ENCODE measurements at places on chromosomes 1 and 21. TPM values are rescaled to one million over a fixed set of nuclear protein-coding genes. Genes with fewer than 3 reads are reported as not detected.

The FAM110D gene
- 0.68 TPM for total RNA-seq

The LENEP gene
- total RNA-seq, result not detected

DNA sequence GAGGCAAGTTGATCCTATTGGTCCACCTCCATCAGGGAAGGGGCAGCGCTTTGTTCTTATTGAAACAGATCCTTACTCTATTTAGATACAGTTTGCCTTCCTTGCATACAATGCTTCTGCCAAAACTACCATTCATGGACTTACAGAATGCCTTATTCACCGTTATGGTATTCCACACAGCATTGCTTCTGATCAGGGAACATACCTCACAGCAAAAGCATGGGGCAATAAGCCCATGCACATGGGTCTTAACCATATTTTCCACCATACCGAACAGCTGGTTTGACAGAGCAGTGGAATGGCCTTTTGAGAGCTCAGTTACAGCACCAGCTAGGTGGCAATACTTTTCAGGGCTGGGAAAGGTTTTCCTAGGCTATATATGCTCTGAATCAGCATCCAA, 544.8 kb upstream of the ADGRL4 start:
- no peak for ATAC-seq

- ATAC-seq, result no peak
These were observed 6.0 kb downstream of the STMN1 start for GRCh38 chr1:25900219-25900618.

DNA sequence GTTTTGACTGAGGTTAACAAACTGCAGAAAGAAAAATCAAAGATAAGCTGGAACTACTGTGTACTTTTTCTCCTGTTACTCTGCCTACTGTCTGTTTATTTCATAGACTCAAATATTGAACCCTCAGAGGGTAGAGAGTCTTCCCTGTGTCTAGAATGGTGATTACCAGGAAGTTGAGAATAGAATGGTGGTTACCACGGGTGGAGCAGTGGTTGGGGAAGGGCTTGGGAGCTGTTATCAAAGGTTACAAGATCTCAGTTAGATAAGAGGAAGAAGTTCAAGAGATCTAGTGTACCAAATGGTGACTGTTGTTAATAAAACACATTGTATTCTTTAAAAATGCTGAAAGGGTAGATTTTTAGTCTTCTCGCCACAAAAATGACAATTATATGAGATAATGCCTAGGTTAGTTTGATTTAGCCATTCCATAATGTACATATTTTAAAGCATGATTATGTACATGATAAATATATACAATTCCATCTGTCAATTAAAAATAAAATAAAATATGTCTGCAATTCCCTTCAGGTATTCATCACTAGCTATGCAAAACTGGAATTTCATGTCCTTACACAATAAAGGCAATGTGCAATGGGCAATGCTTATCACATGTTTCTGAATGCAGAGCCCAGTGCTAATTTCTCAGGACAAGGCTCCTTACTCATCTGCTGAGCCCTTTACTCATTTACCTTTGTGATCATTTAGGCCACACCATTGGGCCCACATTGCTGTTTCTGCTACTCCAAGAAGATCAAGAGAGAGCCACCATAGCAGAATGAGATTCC, 474.3 kb upstream of the CAMK1G start:
- ATAC-seq, result peak; percentile 33

DNA sequence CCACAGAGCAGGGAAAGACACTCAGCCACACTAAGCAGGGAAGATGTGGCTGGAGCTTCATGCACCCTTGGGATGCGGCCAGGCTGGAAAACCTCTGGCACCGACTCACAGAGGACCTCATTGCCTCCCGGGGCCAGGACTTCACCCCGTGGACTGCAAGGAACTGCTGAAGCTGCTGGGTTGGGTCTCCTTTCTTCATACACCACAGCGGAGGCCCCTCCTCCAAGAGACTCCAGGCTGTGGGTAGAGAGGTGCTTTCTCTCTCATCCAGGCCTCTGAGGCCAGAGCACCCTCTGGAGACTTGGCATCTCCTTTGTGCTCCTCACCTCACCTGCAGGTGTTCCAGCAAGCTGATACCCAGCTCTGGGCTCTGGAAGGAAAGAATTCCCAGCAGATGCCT, 76.0 kb upstream of the EDN2 start:
- ATAC-seq, result no peak

GRCh38 chr1:193256019-193256418, 69.6 kb upstream of the B3GALT2 start:
- ATAC-seq, result no peak

- no peak for ATAC-seq
These were observed 648.3 kb downstream of the KIF26B start for GRCh38 chr1:245802941-245803665.

GRCh38 chr1:30764939-30765555, 7.5 kb upstream of the LAPTM5 start:
- no peak for ATAC-seq

DNA sequence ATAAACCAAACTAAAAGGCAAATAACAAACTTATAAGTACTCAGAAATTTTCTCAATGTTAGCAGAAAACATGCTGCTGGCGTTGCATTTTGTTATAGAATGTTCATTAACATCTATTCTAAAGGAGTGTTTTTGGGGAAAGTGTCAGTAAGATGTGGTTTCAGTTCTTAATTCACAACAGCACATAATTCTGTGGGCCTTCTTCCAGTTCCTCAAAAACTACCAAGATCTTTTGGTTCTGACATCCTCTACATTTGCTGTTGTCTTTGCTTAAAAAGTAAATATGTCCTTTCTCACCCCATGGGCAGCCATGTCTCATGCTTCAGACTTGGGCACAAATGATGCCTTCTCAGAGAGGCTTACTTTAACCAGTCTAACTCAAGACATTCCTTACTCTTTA, 152.5 kb downstream of the CDC7 start:
- no peak for ATAC-seq

DNA sequence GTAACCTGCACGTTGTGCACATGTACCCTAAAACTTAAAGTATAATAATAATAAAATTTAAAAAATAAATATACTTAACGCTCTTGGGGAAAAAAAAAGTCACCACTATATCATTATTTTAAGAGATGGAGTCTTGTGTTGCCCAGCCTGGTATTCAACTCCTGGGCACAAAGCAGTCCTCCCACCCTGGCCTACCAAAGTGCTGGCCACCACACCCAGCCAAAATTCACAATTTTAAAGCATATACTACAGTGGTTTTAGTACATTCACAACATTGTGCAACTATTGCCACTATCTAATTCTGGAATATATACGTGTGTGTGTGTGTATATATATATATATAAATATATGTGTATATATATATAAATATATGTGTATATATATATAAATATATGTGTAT, 5.9 kb downstream of the HMGN2 start:
- no peak for ATAC-seq

DNA sequence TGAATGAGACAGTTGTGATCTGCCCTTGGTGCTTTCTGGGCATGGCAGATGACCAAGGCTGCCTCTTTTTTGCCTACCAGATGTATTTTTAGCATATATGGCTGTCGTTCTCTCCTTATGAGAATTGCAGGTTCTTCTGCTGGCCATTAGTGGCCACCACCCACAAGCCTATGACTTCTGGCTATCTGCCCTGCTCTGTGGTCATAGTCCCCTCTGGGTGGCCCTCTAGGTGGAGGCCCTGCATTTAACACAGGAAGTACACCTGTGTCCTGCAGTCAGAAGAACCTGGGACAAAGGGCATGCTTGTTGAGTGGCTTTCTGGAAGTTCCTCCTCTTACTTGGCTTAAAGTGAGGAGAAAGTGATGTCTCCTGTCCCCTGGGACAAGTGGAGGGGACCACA, 6.5 kb downstream of the FCAMR start:
- ATAC-seq, result no peak

- ATAC-seq, result peak; percentile 47
These were observed 139.4 kb downstream of the VPS13D start for GRCh38 chr1:12369258-12369657.

The SLAMF8 gene
- 0.80 TPM for total RNA-seq

DNA sequence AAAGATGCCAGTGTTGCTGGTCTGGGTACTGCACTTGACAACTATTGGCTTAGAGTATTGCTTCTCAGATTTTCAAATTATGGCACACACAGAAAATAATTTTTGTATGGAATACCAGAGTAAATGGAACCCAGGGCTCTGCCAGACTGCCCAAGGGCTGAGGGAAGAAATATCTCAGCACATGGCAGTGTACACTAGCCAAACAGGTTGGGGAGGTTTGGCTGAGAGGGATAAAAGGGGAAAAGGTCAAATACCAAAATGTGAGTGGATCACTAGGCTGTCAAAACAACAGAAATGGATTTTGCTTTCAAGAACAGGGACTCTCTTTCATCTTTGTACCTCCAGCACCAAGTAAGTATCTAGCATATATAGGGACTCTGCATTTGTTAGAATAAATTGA, 3.0 kb upstream of the RGS8 start:
- peak; percentile 90 for ATAC-seq

GRCh38 chr1:21435646-21436487, 4.1 kb upstream of the NBPF3 start:
- ATAC-seq, result no peak

GRCh38 chr1:113255038-113255719, 135.1 kb upstream of the MAGI3 start:
- peak; percentile 42 for ATAC-seq
